ENCODE measurements at places on chromosomes 7 and 10. TPM values are rescaled to one million over a fixed set of nuclear protein-coding genes. Genes with fewer than 3 reads are reported as not detected.

GRCh38 chr10:78351809-78352208 is 318.1 kb downstream of the RPS24 start:
- DNase-seq, result no peak

Gene FXYD4
- total RNA-seq, result 109 TPM

GRCh38 chr10:118173296-118173695 is 126.6 kb upstream of the RAB11FIP2 start:
- DNase-seq, result no peak

DNA sequence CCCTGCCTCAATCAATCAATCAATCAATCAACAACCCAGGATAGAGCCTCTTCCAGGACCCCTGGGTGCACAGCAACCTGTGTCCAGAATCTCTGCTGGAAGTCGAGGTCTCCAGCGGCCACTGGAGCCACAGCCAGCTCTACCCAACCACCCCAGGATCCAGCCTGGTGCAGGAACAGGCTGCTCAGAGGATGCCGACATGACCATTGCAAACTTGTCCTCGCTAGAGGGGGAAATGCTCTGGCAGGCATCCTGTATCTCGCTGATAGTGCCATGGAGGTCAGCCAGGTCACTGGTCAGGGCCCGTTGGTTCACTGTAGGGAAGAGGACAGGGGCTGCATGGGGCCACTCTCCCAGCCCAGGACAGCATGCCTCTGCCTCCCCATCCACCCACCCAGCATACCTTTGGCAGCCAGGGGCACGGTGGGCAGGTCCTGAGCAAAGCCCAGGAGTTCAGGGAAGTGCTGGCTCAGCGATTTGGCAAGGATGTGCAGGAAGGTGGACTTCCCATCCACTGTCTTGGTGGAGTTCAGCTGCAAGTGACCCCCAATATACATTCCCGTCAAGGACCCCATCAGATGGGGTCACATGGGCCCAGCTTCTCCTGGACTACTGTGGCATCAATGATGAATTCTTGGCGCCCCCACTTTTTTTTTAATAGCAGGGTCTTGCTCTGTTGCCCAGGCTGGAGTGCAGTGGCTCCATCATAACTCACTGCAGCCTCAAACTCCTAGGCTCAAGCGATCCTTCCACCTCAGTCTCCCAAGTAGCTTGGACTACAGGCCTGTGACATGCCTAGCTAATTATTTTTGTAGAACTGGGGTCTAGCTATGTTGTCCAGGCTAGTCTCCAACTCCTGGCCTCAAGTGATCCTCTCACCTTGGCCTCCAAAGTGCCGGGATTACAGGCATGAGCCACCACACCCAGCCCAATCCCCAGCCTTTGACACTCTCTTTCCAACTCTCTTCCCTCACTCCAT is 49.4 kb downstream of the GRID2IP start:
- DNase-seq, result no peak

Gene NPVF
- not detected for total RNA-seq

GRCh38 chr10:103685880-103686669 is 169.3 kb downstream of the SH3PXD2A start:
- DNase-seq, result peak; percentile 84

Gene TAS2R60
- total RNA-seq, result not detected

Gene OR2A12
- total RNA-seq, result not detected

DNA sequence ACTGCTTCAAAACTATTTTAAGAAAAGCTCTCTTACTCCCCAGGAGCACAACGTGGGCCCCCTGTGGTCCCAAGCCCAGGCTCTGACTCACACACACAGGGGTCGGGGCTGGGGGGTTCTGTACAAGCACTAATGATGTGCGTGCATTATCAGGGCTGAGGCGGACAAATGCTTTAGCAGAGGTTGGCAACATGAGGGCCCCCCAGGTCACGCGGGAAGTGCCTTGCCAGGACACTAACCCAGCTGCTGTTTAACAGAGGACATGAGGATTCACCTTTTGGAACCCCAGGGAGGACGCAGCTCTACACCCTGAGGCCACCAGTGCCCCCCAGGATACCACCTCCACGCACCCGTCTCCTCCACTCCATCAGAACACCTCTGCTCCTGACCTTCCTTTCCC is 342.8 kb downstream of the DNAJB6 start:
- DNase-seq, result peak; percentile 7

Gene FFAR4
- 1.0 TPM for total RNA-seq

Gene PLEKHA8
- total RNA-seq, result 8.5 TPM

DNA sequence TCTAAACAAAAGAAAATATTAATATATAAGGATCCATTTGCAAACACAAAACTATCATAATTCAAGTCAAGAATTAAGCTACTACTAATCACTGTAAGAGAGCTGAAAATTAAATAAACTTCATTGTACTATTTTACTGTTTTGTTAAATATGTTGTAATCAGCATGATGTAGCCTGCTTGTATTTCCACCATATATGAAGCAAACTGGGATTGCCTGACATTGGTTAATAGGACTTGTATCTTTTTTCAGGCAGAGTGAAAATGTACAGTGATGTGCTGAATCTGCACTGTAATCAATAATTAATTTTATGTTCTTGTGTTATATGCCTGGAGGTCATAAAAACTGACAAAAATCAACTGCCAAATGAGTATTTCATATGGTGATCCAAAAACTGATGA is 25.4 kb downstream of the TRDMT1 start:
- DNase-seq, result no peak

GRCh38 chr7:50310956-50311355 is 6.4 kb downstream of the IKZF1 start:
- DNase-seq, result no peak

DNA sequence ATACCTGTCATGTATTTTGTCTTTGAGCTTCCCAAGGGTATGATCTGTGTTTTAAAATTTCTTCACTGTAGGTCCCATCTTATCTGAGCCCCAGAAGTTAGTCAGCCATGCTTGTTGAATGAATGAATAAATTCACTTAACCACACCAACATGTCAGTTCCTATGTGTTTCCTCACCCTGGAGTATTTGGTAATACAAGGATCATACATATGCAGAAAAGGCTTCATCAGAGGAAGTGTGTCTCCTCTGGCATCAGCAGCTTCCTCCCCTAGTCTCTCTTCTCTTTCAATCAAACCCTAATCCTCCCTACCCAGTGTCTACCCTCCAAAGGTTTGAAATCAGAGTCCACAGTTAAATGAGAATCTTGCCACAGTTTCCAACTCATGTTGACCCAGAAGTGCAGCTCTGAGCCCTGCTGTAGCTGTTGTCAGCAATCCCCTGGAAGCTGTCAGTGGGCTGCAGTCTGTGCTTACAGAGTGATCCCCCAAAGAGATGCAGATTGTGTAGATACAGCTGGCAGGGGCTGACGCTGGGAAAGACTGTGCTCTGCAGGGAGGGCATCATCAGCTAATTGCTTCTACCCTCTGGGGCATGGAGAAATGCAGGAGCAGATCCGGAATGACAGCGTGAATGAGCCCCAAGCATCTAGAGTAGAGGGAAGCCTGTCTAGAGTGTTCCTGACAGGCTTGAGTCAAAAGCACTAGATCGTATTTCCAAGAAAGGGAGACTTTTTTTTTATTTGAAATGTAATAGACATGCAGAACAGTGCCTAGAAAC is 105.0 kb upstream of the WDR11 start:
- no peak for DNase-seq

Gene CRTAC1
- 6.1 TPM for total RNA-seq

DNA sequence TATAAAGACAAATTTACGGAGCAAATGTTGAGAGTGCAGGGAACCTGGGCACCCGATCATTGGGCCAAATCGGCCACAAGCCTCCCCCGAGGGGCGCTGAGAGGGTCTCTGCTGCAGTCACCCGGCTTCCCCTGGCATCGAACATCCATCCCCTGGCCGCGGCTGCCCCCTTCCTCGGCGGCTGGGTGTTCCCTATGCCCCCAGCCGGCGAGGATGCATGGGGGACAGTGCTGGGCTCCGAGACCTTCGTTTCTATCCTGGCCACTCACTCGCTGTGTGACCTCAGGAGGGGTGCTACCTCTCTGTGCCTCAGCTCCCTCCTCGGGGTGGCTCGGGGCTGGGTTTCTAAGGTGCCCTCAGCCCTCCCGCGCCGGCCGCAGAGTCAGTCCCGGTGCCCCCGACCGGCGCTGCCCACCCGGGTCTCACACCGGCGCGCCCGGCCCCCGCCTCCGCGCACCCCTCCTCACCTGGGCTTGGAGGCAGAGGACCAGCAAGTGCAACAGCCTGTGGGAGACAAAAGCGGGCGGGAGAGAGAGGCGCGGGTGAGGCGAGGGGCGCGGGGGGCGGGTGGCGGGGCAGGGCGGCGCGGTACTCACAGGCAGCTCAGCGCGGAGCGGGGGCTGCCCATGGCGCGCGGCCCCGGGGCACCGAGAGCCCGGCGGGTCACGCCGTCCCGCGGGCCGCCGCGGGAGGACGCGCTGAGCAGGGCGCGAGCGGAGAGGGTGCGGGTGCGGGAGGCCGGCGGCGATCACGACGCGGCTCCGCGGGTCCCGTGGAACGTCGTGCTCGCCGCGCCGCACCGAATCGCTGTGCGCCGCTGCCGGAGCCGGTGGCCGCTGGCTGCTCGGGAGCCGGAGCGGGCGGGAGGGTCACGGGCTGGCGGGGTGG is at the start of gene FGF8:
Gene FGF8, minus strand, starts transcription at position 842 of the 888 bp plus-strand sequence. Its CDS starts 214 bp downstream, at position 628.
- DNase-seq, result no peak

- no peak for DNase-seq
Measured at GRCh38 chr7:18558503-18558902, 63.0 kb downstream of the HDAC9 start.

DNA sequence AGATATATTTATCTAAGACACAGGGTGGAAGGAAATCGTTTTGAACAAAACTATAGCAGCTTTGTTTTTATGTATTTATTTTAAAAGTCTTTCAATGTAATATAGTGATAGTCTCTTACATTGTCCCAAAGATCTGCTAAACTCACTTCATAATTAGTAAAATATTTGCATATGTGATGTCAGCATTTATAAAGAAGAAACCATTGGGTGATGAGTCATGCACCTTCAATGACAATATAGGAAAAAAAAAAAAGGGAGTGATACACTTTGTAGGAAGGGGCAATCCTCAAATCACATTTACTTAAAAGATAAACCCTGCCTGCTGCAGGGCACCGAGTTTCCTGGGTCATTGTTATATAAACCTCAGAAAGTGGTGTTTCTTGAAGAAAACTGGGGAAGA is 112.4 kb upstream of the SEMA3C start:
- no peak for DNase-seq

DNA sequence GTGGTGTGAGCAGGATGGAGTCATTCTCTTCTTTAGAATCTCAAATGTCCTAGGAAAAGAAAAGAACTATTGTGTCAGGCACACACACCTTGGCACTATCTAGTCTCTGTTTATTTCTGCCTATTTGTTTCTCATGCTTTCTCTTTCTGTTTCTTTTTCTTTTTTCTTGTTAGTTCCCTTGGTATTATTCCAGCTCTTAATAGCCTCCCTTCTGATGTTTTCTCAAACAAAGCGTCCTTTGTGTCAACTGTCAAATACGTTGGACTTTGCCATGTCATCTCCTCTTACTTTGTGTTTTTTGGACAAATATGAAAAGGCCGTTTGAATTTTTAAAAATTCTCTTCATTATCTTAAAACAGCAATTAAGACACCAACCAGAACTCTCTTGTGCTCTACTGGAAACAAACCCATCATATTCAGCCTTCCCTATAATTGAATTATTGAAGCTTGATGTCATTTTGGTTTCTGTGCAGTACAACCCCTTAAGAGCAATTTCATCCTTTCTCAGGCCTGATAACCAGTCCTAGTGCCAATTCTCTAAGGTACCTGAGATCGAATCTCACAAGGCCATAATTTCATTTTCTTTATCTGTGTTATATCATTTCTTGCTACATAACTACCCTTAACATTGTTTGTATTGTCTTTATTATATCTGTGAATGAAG is 497.8 kb upstream of the NRP1 start:
- no peak for DNase-seq

GRCh38 chr7:4561795-4562194 is 120.3 kb upstream of the FOXK1 start:
- DNase-seq, result no peak

DNA sequence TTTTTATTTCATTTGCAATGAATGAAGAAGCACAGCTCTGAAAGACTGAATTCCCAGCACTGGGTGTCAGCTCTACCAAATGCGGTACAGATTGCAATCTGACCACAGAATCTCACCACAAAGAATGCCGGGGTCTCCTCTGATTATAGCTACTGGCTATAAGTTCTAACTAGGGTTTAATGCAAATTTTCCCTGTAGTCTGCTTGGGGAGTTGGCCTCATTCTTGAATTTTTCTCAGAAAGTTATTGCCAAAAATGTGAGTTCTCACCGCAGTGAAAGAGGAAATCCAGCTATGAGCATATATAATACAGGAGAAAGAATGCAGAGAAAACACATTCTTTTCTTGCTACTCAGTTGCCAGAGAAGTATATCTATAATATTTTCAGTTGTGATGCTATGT is 1255.7 kb upstream of the LRRTM3 start:
- no peak for DNase-seq

GRCh38 chr7:54629771-54630170 is 87.6 kb downstream of the VSTM2A start:
- DNase-seq, result no peak

Gene PRF1
- 8.8 TPM for total RNA-seq

DNA sequence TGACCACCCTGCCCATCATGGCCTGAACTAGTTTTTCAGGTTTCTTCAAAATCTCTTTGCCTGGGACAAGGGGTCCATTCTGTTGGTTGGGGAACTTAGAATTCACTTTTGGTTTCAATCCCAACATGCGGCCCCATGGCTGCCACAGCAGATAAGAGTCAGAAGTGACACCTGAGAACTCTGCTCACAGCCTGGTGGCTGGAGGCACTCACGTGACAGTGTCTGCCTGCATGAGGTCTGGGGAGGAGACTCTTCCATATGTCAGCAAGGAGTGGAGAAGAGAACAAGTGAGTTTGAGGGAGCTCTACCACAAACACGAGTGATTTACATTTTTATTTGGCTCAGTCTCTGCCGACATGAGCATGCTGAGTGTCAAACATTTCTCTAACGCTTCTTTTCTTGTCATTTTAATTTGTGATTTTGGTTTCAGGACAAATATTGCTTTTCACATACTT is 370.4 kb downstream of the TNS3 start:
- peak; percentile 17 for DNase-seq

DNA sequence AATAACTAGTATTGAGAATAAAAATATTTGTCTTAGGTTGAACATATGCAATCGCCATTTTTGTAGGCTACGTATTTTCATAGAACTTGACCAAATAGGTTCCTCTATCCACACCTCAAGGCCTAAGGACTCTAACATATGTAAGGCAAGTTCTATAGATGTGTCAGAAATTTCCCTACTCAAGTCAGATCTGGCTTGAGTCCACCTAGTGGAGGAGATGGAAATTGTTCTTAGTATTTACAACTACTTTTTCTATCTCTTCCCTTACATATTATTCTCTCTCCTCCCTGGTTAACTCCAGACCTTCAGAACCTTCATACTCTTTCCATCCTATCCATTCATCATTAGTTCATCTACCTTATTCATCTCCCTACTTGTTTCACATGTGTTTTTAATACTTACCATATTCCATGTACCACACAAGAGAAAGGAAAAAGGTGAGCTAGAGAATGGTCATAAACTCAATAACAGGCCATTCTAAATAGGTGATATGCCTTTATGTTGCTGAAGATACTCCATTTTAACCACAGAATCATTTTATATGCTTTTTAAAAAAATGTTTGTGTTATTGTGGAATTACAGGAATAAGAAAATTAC is 174.5 kb upstream of the HDAC9 start:
- DNase-seq, result no peak

- no peak for DNase-seq
Measured at GRCh38 chr10:131983780-131984179, 2.1 kb upstream of the BNIP3 start.

- DNase-seq, result no peak
Measured at GRCh38 chr10:117967149-117967650, 79.5 kb downstream of the RAB11FIP2 start.

Gene PLCE1
- total RNA-seq, result 8.7 TPM

Gene CYP3A7
- total RNA-seq, result not detected

- no peak for DNase-seq
Measured at GRCh38 chr7:123718773-123719172, 30.0 kb downstream of the WASL start.

Gene CFTR
- total RNA-seq, result 12.8 TPM

Gene NAT16
- not detected for total RNA-seq

All from kidney (tissue), 22 donors.